ENCODE measurements at places on chromosomes 3 and 15.
A peak's percentile ranks its signal among the peaks of the same experiment; 100 is the strongest.

- no peak for DNase-seq
These were observed 41.3 kb downstream of the ST6GAL1 start for GRCh38 chr3:186971578-186971977.

DNA sequence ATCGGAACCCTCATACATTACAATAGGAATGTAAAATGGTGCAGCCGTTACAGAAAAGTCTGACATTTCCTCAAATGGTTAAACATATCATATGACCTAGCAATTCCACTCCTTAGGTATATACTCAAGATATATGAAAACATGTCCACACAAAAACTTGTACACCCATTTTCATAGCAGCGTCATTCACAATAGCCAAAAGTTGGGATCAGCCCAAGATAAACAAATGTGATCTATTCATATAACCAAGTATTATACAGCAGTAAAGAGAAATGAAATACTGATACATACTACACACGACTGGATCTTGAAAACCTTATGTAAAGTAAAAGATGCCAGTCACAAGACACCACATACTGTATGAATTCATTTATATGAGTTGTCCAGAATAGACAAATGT lies 102.4 kb downstream of the MSL2 start:
- no peak for DNase-seq

- DNase-seq, result peak; percentile 100
These were observed 18.1 kb downstream of the CSPG4 start for GRCh38 chr15:75694241-75695182.

DNA sequence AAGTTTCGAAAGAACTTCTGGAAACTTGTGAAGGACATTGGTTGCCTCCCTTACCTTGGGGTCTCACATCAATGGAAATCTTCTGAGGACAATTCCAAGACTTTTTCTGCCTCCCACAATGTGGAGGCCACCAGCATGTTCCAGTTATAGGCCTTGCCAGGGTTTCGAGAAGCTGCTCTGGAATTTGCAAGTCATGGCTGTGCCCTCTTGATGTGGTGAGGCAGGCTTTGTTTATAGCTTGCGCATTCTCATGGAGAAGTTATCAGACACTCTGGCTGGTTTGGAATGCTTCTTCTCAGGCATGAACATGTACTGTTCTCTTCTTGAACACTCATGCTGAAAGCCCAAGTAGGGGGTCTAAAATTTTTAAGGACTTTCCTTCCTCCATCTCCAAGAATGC lies 4.1 kb downstream of the CXCR6 start:
- peak; percentile 76 for DNase-seq

GRCh38 chr3:64853456-64853855 lies 165.7 kb upstream of the ADAMTS9 start:
- no peak for DNase-seq

DNA sequence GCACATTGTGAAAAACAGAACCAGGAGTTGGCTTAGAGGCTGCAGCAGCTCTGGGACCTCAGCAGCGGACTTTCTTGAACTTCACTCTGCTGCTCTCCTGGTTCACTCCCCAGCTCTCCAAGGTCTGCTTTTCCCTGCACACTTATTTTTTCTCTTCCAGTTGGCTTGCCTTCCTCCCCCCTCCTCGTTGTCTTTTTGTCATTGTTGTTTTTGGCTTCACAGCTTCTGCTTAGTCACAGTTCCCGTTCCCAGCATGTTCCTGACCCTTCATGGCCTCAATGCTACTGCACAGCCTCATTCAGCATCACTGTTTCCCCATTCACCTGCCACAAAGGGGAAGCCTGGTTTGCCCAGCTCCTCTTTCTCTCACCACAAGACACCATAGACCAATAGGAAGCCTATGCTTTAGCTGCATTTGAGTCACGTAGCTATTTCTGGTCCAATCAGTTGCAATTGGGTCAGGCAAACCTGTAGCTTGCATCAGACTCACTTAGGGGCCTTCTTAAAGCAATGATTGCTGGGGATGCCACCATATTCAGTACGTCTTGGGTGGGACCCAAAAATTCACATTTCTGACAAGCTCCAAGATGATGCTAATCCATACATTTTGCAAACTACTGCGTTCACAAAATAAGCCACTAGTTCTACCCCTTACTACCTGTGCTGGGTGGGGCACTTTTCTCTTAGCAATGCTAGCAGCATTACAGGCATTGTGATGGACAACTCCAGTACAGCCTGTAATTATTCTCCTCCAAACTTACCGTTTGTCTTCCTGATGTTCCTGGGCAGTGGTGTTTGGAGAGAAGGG lies 7.8 kb upstream of the SUMF1 start:
- DNase-seq, result peak; percentile 72

DNA sequence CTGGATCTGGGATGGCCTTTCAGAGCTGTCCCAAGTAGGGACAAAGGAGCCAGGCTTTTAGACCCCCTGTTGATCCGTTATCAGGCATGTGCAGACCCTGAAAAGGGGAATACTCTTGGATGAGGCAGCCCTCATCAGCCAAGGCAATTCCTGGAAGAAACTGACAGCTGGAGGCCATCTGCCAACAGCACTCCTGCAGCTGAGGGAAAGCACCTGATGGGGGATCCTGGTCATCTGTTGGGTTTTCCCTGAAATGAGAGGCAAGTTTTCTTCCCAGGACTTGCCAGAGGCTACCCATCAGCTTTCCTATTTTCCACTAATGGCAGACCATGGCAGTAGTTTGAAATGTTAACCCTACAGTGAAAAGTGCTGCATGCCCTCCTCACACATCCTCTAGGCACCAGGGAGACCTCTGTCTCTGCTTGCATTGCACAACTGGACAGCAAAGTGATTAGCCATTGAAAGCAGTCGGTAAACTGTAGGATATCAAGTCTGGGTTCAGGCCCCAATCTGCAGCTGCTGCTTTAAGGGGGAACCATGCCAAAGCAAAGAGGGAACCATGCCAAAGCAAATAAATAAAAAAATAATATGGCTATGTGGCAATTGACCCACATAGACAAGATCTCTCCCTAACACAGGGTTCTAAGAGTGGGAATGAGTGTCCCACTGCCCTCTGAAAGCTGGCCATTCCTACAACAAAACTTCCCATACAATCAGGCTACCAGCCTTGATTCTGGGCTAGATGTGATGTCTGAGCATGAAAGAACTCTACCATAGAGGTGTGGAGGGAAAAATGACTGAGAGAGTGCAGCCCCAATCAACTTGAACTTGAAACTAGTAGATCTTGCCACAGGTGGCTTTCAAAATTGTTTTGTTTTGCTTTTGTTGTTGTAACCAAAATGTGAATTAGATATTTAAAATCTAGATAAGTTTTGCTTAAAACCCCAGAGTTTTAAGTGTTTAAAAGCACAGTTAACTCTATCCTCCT lies 232.0 kb upstream of the STT3B start:
- no peak for DNase-seq

- no peak for DNase-seq
These were observed 648 bp downstream of the CYB561D2 start for GRCh38 chr3:50351323-50351697.

DNA sequence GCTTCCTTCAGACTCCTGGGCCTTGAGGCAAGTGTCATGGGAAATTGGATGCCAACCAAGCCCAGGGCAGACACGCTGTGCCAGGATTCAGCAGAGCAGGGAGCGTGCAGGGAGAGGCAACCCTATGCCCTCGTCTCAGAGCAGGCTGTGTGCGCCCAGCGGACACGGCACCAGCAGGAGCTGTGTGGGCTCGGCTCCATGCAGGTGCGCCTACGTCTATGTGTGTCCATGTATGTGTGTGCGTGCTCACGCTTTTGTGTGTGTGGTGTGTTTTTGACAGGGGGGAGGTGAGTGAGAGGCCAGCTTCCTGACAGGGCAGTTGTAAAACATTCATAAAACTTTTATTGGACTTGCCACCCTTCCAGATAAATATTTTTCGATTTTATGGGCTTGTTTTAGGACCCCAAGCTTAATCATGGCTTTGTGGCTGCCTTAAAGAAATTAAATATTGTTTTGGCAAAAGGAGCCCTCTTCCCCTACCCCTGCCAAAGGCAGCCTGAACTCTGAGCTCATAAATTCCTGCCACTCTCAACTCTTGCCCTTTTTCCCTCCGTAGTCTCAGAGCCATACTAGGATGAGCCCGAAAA lies 84.4 kb downstream of the DNAJB8 start:
- DNase-seq, result no peak

GRCh38 chr3:116743062-116743461 lies 33.5 kb downstream of the TUSC7 start:
- no peak for DNase-seq

DNA sequence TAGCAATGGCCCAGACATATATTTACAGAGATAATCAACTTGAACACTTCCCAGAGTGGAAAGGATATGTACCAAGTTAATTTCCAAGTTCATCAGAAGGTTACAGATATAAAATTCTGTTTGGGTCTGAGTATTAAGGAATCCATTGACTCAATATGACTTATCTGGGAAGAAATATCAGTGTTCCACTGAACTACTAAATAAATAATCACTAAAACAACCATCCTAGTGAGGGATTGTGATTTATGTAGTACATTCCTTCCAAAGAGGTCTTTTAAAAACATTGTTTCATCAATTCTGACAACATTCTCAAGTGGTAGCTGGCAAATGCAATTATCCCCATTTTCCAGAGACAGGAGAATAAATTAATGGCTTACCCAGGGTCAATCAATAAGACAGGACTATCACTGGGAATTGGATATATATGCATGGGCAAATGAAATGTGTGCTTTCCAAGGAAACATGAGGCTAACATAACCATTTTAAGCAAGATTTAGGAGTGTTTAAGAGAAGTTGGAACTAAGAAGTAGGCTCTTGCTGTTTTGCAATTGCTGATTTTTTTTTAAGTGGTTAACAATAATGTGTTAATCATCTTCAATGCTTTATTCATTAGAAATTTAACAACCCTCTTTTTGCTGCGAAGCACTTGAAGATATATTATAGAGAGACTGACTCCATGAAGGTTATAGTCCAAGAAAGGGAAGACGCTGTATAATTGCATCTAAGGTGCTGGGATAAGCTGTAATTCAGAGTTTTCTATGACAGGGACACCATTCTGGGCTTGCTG lies 37.9 kb downstream of the SLC9A9 start:
- DNase-seq, result no peak

- DNase-seq, result peak; percentile 61
These were observed 26.9 kb downstream of the BMF start for GRCh38 chr15:40081691-40082194.

GRCh38 chr15:40743921-40744814 lies 10.9 kb downstream of the RMDN3 start:
- peak; percentile 73 for DNase-seq

GRCh38 chr15:84143753-84144314 lies 91.7 kb upstream of the GOLGA6L4 start:
- DNase-seq, result no peak

DNA sequence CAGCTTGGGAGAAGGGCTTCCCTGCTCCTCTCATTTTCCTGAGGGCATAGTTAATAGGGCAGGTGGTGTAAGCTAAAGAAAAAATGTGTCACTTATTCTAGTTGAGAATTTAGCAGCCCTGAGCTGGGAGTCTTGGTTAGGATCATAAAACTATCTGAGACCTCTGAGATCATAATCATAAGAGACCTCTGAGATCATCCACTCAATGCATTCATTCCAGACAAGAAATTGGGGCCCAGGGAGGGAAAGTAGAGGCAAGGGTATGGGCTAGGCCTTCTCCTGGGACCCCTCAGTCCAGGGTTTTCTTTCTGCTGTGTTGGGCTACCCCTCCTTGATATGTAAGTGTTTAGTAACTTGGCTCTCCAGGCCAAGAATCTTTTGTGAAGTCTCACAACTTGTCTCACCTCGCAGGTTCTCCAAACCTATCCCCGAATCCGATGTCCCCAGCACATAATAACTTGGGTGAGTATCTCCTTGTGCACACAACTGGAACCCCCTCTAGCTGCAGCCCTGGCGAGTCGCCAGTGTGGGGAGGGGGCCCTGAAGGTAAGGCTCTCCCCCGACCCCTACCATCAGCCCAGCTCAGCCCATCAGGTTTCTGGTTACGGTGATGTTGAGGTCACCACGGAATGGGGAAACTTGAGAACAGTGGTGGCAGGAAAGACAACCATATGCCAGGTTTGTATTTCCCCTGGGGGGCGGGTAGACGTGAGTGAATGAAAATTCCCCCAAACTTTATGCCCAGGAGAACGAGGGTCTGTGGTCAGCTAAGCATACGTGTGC lies 84.1 kb downstream of the AAGAB start:
- DNase-seq, result no peak

- no peak for DNase-seq
These were observed 243.7 kb downstream of the SLC9A9 start for GRCh38 chr3:143604402-143605185.

GRCh38 chr3:107598926-107599771 lies 76.4 kb downstream of the BBX start:
- peak; percentile 52 for DNase-seq

DNA sequence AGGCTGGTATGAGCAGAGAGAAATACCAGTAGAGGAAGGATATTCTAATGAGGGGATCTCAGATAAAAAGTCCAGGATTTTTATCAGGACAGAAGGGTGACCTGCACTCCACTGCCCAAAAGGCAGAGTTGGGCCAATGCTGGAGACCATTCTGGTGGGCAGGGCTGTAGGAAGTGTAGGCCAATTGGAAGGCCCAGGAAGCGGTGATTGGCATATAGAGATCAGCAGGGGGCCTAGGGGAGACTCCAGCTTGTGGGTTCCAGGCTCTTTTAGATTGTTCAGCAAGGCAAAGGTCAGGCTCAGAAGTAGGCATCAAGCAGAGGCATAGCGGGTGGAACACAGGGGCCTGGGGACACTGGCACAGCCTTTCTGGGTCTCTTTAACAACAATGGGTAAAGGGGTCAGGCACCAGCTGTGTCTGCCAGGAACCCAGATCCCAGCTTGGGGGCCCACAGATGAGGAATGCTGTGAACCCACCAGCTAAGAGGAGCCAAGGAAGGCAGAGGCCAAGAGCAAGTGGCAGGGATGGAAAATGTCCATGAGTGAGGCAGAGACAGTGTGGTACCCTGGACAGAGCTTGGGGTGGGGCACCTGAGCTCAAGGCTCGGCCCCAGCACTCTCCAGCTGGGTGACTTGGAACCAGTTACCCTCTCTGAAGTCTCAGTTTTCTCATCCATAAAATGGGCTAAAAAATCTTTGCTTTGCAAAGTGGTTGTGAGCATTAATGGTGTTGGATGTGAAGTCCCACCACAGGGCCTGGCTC lies 27.0 kb upstream of the RASGRF1 start:
- DNase-seq, result no peak

DNA sequence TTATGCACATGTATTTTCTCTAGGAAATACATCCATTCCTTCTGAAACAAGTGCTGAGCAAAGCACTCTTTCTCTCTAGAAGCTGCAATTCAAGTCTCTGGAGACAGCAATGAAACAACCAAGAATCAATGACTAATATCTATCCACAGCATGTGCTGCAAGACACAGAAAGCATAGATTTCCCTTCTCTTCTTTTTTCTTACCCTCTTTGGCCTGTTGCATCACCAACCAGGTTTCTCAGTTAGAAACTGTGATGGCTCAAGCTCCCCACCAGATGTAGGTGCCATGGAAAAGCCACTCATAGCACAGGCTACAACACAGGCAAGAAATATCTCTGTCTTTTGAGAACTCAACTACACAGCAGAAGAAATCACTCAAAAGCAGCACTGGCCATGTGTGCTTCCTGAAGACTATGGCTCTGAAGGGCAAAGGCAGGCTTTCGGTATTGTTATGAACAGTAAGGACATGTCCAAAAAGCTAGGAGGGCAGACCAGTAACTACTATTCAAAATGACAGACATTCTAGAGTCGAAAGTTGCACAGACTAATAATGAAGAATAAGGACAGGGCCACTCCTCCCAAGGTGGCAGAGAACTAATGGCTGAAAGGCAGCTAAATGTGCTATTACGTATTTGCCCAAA lies 15.5 kb downstream of the ZDHHC3 start:
- DNase-seq, result no peak
